Cardiac fibroblast (primary cell): ENCODE measurements at places on chromosomes 6 and 20.

DNA sequence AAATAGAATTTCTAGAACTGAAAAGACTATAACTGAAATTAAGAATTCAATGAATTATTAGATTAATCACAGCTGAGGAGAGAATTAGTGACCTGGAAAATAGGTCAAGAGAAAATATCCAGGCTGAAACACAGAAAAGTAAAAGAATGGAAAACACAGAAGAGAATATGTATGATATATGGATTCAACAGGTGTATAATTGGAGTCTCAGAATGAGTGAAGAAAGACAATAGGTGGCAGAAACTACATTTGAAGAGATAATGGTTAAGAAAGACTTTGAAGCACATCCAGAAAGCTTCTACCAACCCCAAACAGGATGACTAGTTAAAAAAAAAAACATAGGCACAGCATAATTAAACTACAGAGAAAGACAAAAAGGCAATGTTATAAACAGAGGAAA, 196.2 kb upstream of the ASCC3 start:
- no peak for DNase-seq

GRCh38 chr20:1438361-1438760, 28.3 kb downstream of the NSFL1C start:
- no peak for DNase-seq

GRCh38 chr20:62206388-62206775, 13.7 kb downstream of the HRH3 start:
- DNase-seq = no peak

DNA sequence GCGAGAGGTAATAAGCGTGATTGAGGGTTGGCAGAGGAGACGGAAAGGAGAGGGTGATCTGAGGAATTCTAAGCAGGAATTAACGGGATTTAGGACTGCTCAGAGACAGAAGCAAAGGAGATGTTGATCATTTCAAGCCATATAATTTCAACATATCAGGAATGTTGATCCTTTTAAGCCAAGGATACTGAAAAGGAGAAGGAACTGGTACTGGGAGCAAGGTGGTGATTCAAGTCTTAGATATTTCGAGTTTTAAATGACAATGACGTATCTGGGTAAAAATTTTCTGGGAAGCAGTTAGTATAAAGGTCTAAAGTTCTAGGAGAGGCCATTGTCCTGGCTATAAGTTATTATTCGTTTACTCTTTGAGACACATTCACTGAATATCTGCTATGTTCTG, 91.3 kb upstream of the OGFRL1 start:
- DNase-seq = no peak

GRCh38 chr6:140041571-140042332, 667.3 kb upstream of the CITED2 start:
- no peak for DNase-seq

GRCh38 chr6:169937389-169938261, 186.2 kb downstream of the ERMARD start:
- no peak for DNase-seq

DNA sequence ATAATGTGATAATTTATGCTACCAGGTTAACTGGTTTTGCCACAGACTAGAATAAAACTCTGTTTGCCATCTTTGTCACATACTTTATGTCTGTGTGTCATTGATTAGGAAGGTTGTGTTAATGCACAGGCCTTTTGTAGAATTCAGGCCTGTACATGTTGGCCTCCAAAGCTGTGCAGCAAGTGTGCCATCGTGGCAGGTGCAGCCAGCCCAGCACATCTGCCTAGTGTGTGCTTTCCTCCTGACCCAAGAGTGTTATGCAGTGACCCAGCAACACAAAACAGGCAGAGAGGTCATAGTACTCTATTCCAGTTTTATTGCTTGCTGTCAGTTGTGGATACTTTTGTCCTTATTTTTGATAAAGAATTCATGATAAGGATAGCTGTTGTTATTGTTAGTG, 3.7 kb downstream of the MAP3K4 start:
- DNase-seq = no peak

- no peak for DNase-seq
Measured at GRCh38 chr20:40843251-40843650, 154.2 kb upstream of the MAFB start.

DNA sequence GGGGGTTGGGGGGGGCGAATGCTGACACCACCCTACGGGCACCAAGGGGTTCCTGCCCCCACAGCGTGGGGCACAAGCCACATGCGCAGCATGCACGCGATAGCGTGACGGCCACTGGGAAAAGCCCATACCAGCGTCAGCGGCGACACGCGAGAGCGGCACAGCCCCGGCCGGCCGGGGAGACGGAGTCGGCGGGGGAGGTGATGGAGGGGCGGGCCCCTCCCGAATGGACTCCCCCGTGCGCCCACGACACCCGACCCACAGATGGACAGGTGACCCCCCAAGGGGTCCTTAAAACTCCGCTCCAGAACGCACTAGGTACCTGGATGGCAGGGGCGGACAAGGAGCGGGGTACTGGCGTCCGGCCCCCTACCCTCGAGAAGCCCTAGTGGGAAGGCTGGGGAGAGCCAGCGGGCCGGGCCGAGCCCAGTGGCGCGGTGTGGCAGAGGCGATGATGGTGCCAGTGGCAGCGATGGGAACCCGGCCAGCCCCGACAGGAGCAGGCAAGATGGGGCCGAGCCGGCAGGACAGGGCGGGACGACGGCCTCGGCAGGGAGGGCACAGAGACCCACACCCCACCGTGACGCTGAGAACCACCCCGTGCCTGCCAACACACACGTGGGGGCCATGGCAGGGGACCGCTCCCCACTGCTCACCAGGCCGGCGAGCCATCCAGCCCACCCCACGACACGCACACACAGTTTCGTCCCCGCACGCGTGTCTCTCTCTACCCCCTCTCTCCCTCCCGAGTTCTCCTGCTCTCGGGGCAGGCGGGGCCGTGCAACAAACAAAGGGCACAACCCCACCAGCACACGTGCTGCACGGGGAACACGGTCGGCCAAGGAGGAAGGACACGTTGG, 1959.8 kb upstream of the DEFB115 start:
- DNase-seq = no peak

- DNase-seq = peak; percentile 11
Measured at GRCh38 chr6:22194188-22194921, 102.5 kb downstream of the PRL start.

GRCh38 chr6:151870375-151870774, 62.9 kb downstream of the ESR1 start:
- DNase-seq = peak; percentile 17

DNA sequence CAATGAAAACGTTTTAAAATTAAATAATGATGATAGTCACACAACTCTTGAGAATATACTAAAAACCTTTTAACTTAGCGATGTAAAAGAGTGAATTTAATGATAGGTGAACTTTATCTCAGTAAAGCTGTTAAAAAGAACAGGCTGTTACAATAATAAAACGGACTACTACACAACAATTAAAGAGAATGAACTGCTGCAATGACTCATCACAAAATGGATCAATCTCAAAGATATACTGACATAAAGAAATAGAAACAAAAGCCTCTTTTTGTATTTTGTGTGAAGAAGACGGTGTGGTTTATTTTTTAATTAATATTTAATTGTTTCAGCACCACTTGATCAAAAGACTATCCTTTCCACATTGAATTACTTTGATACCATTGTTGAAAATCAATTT, 352.4 kb upstream of the GJE1 start:
- no peak for DNase-seq

GRCh38 chr6:109759098-109759955, 68.2 kb downstream of the FIG4 start:
- no peak for DNase-seq

DNA sequence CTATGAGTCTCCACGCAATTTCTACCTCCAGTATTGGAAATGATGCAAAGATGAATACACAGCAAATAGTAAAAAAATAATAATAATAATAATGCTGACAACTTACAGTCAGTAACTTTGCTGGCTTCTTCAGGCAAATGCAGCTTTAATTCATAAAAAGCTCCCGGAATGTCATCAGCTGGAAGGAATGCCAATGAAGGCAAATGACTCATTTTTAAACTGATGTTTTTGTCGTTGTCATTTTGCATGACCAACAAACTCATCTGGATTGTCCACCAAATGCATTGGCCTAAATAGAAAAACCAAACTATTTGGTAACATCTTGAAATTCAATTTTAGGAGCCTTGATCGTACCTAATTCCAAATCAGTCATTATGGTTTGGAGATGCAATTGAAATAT, 217.1 kb downstream of the ALDH8A1 start:
- no peak for DNase-seq

GRCh38 chr6:44487586-44487985, 100.1 kb downstream of the CDC5L start:
- no peak for DNase-seq

GRCh38 chr6:157121897-157122296, 201.4 kb downstream of the TMEM242 start:
- DNase-seq = no peak

- no peak for DNase-seq
Measured at GRCh38 chr6:306641-307061, 14.4 kb downstream of the DUSP22 start.

- DNase-seq = no peak
Measured at GRCh38 chr6:41515995-41516394, 30.2 kb upstream of the FOXP4 start.

DNA sequence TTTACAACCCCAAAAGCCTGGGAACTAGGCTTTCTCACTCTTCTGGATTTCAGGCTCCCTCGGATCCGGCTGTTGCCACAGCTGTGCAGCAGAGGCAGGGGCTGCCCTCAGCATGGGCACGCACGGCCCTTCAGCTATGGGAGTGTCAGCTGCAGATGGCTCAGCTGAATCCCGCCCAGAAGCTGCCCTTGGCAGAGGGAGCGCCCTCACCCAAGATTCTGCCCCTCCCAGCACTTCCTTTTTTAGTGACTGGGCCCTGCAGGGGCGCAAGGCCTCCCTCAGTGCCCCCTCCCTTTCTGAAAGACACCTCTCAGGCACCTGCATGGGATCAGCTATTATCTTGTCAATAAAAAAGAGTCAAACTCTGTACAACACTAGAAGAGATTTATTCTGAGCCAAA, 67.9 kb upstream of the THBS2 start:
- no peak for DNase-seq
